ENCODE measurements at places on chromosomes 1 and 21. TPM values are rescaled to one million over a fixed set of nuclear protein-coding genes. Genes with fewer than 3 reads are reported as not detected.

DNA sequence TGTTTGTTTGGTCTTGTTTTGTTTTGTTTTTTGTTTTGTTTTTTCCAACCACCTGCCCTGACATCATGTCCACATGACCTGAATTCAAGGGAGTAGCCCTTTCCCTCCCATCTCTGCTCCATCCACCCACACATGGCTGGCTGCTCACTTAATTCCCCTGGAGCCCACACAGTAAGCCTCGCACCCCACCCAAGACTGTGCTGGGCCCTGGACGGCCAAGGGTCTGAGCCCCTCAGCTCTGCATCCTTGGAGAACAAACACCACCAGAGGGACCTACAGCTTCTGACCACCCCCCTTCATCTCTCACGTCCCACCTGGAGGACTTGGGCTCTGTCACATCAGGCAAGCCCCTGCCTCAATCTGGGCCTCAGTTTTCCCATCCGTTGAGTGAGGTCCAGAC is 39.1 kb downstream of the MATN1 start:
- DNase-seq: no peak

GRCh38 chr1:225425201-225425786 is 2.5 kb downstream of the LBR start:
- DNase-seq: no peak

- no peak for DNase-seq
Measured at GRCh38 chr1:65694933-65695332, 97.8 kb upstream of the PDE4B start.

GRCh38 chr1:182851825-182852224 is 12.7 kb downstream of the DHX9 start:
- DNase-seq: no peak

The SYTL1 gene
- total RNA-seq: 75.9 TPM

DNA sequence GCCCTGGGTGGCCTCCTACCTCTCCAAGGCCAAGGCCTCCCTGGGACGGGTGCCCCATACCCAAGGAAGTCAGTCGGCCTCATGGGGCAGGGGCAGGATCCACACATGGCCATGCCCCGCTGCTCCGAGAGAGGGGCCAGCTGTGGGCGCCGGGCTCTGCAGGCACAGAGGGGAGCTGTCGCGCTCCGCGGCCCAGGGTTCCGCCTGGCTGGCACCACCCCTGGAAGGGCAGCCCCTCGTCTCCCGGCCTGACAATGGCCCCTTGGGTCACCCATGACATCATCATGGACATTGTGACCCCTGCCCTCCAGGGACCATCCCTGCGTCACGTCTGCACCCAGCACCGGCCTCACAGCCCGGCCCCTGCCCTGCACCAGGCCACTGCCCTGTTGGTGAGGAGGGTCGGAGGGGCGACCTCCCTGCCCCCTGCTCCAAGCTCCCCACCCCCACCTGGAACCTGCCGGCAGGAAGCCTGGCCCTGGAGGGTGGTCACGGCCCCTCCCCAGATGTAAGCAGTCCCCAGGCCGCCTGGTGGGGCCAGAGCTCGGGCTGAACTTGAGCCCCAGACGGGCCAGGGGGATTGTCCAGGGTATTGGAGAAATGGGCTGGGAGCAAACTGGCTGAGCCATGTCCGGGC is 5.8 kb downstream of the TTLL10 start:
- no peak for DNase-seq

The EBNA1BP2 gene
- total RNA-seq: 109 TPM

The WNT3A gene
- 3.7 TPM for total RNA-seq

DNA sequence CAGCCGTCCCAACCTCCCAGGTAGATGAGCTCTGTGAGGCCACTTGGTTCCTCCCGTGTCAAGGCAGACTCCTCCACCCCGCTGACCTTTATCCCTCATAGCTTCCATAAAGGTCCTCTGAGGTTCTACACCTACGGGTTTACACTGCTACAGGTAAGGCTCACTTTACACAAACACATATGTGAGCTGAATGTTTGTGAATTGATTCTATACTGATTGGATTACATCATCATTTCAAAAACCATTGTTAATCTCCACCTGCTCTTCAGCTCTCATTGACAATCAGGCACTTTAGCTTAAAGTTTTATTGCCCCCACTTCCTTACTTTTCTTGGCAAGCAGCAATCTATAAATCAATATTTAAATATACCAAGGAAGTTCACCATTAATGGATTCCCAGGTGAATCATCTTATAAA is 12.8 kb upstream of the RGS16 start:
- DNase-seq: no peak

DNA sequence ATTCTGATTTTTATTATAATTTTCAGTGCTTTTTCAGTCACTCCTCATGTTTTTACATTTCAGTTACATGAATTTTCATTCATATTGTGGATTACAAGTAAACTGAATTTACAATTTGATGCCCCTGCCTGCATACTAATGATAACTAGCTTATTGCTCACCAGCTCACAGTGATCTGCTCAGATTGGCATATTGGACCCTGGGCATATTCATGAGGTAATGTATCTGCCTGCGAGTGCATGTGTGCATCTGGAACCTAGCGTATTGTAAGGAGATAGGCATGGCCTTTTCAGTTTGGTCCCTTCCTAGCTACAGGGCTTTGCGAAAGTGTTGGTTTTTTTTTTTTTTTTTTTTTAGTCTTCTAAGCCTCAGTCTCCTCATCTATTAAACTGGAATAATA is 213.7 kb downstream of the SDCCAG8 start:
- DNase-seq: no peak

The TRABD2B gene
- total RNA-seq: 0.05 TPM

GRCh38 chr21:26167593-26167992 is 3.0 kb downstream of the APP start:
- DNase-seq: no peak

The F3 gene
- 58.5 TPM for total RNA-seq

DNA sequence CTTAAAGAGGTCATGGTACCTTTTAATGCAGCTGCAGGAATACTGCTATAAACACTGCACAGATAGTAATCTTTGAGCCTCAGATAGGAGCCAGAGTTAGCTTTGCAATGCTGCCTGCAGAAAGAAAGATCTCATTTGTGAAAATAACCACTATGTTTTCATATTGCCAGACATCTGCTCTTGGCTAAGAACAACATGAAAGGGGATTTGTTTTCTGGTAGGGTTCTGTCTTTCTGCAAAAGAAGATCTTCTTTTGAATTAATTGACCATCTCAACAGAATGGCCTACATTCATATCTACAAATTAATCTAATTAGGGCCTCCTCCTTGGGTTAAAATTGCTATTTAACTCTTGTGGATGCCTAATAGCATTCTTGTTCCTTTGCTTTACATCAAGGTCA is 177.6 kb upstream of the DPYD start:
- DNase-seq: no peak

The SKI gene
- 56.2 TPM for total RNA-seq

DNA sequence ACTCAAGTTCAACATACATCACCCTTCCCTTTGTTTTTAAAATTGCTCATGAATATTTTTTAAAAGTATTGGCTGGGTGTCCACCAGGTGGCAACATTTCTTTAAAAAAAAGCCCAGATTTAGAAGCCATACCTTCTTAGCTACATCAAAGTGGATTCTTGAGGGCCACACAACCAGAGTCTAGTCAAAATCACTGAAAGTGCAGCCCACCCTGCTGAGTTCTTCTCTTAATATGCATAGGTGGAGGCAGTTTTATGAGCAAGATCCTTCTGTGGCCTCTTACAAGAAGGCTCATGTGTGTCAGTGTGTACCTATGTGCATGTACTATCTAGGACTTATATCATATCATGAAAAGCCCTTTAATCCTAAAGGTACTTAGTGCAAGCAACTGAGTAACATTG is 16.9 kb upstream of the GNG12 start:
- DNase-seq: peak; percentile 35

The A3GALT2 gene
- total RNA-seq: not detected

The ATXN7L2 gene
- 7.2 TPM for total RNA-seq

Measured in HCT116 (cell line).